ENCODE measurements at places on chromosomes 2 and 18.

DNA sequence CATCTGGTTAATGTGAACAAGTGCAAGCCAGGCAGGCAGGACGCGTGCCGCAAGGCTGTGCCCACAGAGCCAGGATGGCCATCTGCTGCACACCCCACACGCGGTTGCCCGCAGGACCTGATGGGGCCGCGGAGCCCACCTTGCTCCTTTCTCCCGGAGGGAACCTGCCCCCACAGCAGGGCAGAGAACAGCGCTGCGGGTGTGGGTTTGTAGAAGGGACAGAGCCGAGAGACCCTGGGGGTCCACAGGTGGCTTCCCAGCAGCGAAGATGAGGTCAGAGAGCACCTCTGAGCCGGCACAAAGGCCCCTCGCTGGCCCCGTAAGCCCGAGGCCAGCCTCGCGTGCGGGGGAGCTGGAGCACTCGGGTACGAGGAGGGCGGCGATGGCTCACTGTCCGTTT is 460.8 kb upstream of the SALL3 start:
- DNase-seq: no peak

DNA sequence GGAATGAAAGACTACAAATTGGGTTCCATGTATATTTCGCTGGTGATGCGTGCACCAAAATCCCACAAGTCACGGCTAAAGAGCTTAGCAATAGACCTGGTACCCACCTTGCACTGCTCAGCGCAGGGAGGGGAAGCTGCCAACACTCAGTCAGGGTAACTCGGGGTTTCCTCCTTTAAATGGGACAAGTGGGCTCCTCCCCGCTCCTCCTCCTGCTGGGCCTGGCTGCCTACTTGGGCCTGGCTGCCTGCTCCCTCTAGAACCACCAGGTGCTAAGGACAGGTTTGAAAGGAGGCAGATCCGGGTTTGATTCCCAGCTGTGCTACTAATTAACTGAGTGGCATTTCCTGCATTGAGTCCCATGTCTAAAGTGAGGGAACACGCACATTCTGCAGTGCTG is 23.4 kb downstream of the MYO7B start:
- DNase-seq: no peak

DNA sequence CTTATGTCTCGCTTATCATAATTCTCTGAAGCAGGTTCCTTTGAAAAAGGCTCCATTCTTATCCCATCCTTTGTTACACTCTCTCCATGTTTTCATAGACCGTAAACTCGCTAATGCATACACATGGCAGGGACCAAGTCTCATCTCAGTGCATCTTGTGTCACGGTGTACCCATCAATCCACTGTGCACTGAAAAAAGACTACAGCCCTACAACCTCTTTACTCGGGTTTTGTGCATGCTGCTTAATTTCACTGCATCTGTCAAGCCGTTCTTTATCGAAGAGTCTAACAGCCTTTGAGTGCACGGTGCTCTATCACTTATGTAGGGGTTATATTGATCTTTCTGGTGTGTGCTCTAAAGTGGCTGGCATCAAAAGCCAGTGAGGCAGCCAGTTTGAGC is 302.9 kb upstream of the ERBB4 start:
- DNase-seq: no peak

- no peak for DNase-seq
Observed at GRCh38 chr2:44671276-44671675, 270.2 kb upstream of the SIX3 start.

DNA sequence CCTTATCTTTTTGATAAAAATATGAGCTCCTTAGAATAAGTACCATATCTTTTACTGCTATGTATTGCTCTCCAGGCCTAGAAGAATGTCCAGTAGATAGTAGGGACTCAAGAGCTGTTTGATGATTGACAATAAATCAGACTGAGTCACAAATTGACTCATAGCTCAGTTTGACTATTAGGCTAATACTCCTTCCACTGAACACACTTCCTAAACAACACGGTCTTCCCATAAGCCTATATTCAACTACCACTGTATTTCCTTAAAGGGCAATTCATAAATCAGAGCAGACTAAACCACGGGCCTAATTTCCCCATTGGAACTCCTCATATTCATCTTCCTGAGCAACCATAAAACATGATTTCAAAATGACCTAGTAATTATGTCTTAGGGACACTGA is 258.5 kb downstream of the ALK start:
- no peak for DNase-seq

GRCh38 chr2:110983133-110983532 is 137.6 kb upstream of the BCL2L11 start:
- no peak for DNase-seq

DNA sequence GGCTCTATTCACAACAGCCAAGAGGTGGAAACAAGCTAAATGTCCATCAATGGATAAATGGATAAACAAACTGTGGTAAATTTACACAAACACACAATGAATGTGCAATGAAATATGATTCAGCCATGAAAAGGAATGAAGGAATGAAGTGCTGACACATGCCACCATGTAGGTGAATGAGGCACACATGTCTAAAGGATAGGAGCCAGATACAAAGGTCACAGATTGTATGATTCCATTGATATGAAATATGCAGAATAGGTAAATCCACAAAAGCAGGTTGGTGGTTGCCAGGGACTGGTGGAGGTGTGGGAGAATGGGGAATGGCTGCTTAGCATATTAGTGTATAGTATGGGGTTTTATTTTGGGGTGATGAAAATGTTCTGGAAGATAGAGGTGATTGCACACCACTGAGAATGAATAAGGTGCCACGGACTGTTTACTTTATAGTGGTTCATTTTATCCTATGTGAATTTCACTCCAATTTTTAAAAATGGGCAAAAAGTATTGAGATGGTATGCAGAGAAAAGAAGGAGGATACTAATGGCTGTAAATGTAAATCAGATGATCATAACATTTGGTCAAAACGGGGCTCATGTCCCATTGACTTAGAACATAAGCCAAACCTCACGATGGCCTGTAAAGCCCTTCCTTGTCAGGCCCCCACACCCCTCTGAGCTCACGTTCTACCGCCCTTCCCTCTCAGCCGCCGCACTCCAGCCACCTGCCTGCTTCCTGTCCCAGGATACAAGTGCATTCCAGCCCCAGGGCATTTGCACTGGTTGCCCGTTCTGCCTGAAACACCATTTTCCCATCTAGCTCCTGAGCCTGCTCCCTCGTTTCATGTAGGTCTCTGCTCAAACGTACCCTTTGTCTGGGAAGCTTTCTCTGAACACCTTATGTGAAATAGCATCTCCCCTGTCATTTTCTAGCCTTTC is 165.5 kb downstream of the DDX1 start:
- no peak for DNase-seq

GRCh38 chr2:68717305-68717661 is 17.3 kb upstream of the ARHGAP25 start:
- no peak for DNase-seq

DNA sequence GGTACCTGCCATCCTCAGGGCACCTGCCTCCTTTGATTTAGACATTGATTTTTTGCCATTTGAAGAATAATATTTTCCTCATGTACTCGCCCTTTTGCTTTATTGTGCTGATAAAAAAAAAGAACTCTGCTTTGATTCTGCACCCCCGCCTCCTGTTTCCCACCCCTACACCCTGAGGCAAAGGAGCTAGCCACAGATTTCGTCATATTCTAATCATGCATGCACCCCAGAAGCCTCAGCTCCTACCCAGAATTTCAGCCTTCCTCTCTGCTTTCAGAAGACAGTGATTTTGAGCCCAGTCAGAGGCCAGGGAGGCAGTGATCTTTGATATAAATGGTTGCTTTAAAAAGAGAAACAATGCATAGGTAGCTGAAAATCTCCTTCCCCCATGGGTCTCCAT is 329.0 kb downstream of the PTPRM start:
- no peak for DNase-seq

- DNase-seq: no peak
Observed at GRCh38 chr18:26711756-26712155, 153.8 kb downstream of the AQP4 start.

GRCh38 chr18:22681908-22682307 is 251.2 kb upstream of the RBBP8 start:
- DNase-seq: no peak

DNA sequence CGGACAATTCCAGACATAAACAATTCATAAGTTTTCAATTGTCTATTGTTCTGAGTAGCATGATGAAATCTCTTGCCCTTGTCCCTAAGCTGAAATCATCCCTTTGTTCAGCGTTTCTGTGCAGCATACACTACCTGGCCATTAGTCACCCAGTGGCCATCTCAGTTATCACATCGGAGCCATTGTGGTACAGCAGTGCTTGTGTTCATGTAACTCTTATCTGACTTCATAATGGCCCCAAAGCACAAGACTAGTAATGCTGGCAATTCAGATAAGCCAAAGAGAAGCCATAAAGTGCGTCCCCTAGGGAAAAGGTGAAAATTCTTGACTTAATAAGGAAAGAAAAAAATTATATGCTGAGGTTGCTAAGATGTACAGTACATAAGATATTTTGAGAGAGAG is 127.2 kb downstream of the FHOD3 start:
- DNase-seq: peak; percentile 6

DNA sequence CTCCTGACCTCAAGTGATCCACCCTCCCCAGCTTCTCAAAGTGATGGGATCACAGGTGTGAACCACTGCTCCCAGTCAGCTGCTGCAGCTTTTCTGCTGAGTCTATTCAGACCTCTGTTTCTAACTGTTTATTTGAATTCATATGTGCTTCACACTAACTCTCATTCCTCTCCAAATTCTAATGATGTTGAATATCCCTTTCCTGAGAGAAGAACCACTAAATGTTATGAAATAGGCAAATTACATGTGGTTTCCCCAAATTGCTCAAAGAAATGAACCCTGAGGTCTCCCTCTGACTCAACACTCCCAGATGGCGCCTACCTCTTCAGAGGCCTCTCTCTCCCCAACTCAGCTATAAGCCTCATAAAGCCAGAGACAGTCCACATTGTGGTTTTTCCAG is 98.6 kb downstream of the IRS1 start:
- no peak for DNase-seq

GRCh38 chr2:43133336-43133707 is 93.1 kb downstream of the ZFP36L2 start:
- no peak for DNase-seq

DNA sequence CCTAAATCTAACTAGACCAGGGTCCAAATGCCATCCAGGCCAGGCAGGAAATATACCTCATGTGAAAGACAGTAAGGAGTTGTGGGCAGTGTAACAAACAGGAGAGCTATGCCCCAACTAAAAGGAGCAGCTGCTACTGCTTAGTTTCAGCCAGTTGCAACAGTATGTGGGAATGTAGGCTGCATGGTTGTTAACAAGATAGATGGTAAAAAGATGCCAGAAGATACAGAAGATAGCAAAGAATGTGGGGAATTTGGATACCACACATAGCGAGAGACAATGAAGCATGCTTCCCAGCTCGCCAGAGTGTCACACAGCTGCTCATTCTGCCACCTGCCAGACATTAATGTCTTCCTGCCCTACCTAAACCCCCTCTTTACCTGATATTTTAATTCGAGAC is 39.4 kb upstream of the CYBRD1 start:
- no peak for DNase-seq

GRCh38 chr2:124805060-124805459 is 780.0 kb downstream of the CNTNAP5 start:
- DNase-seq: no peak

GRCh38 chr2:36538335-36538734 is 59.6 kb downstream of the FEZ2 start:
- DNase-seq: no peak

- no peak for DNase-seq
Observed at GRCh38 chr18:13540477-13541182, 185.7 kb downstream of the FAM210A start.

- no peak for DNase-seq
Observed at GRCh38 chr2:86293612-86294011, 43.8 kb downstream of the REEP1 start.

GRCh38 chr2:95004287-95004686 is 21.2 kb upstream of the MAL start:
- no peak for DNase-seq

DNA sequence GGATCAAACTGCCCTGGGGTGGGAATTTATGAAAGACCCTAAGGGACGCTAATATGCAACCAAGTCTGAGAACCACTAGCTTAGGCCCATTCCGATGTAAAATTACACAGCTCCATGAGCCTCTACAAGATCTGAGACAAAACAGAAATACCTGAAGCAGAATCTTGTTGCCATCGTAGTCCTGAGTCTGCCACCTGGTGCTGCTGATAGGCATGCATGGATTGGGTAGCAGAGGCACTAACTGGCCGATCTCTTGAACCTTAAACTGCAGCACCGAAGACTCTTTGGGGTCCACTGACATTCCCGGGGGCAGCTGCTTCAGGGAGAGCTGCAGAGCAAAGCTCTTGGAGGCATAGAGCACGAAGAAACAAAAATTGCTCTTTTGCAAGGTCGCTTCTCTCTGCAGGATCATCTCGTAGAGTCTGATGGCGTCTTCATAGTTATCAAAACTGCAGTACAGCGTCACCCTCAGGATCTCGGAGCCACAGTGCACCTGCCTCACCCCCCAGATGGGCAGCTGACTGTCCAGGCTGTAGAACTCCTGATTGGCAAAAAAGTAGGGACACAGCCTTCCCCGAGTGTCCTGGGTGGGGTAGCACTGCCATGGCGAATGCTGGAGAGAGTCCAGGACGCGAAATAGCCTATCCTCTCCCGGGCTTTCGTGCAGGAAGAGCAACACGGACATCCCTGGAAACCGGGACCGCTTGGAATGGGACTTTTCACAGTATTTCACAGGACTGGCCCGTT is 848 bp downstream of the FAM124B start:
- DNase-seq: no peak

- DNase-seq: no peak
Observed at GRCh38 chr2:47203995-47204394, 48.9 kb upstream of the STPG4 start.

- peak; percentile 52 for DNase-seq
Observed at GRCh38 chr18:13558124-13558523, 168.2 kb downstream of the FAM210A start.

GRCh38 chr18:79068341-79068936 is 755 bp upstream of the ATP9B start:
- no peak for DNase-seq

- peak; percentile 64 for DNase-seq
Observed at GRCh38 chr2:234257859-234258561, 207.5 kb downstream of the SPP2 start.

GRCh38 chr2:239506101-239506857 is 105.5 kb upstream of the HDAC4 start:
- DNase-seq: no peak

DNA sequence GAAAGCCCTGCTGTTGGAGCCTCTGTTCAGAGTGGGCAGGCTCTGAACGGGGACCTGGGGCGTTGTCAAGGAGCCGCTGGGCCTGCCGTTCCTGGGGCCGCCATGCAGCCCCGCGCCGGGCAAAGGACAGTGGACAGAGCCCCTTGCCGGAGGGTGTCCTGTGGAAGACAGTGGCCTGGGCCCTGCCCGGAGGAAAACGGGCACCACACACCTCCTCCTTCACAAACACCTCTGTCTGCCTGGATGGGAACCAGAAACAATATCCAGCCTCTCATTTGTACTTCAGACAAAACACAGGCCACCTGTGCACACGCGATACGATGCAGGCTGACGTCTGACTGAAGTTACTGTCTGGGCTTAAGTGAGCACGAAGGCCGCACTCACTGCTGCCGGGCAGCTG is 233.7 kb downstream of the TWIST2 start:
- DNase-seq: no peak
